Effector memory CD8-positive, alpha-beta T cell (primary cell): ENCODE measurements at places on chromosomes 6 and 20.

GRCh38 chr6:120378582-120379220, 955.6 kb downstream of the TBC1D32 start:
- DNase-seq, result no peak

DNA sequence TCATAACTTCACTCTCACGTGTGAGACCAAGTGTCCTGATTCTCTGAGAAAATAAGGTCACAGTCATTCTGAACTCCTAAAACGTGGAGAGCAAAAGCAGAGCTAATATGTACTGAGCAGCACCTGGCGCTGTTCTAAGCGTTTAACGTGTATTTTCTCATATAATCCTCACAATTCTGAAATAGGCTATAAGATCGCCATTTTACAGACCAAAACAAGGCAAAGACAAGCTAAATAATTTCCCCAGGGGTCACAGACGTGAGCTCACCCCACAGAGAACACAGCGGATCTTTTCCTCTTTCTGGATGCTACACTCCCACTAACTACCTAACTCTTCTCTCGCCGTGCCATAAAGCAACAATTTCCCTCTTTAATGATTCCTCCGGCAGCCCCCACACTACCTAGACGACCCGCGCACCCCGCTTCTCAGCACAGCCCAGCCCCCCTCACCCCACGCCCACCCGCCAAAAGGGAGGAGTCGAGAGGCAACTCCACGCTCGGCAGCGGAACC, 636 bp downstream of the SUPT3H start:
- no peak for DNase-seq

DNA sequence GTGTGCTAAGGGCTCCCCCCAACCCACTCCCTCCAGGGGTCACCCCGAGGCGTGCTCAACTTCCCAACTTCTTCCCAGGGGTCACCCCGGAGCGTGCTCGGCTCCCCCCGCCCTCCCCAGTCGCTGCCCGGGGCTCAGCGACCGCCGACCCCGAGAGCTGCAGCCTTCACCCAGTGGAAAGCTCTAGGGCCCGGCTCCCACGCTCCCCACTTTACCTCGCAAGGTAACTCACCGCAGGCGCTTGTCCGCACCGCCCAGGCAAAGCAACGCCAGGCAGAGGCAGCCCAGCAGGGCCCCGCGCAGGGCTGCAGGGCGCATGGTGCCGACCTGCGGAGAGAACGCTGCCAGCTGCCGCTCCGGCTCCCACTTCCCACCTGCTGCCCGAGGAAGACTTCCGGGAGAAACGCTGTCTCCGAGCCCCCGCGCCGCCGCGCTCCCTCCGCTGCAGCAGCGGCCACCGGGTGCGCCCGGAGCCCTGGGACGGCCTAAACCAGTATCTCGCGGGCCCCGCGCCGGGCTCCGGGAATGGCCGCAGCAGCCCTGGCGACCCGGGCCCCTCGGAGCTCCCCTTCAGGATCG, 396 bp downstream of the RNASET2 start:
- no peak for DNase-seq

DNA sequence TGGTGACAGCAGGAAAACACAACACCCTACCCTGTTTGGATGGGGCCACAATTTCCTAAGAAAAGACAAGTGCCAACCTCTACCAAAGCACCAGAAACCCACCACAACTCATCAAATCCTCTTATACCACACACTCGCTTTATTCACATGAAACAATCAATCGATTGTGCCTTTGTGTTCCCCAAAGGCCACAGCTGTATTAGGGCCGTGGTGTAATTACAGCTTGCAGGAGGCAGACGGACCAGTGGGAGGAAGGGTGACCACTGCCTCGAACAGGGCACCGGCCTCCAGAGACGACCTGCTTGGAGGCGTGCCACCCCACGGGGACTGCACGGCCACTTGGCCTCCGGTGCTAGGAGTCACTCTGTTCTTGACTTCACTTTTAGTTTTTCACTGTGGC, 264.1 kb downstream of the FOXC1 start:
- DNase-seq, result no peak

DNA sequence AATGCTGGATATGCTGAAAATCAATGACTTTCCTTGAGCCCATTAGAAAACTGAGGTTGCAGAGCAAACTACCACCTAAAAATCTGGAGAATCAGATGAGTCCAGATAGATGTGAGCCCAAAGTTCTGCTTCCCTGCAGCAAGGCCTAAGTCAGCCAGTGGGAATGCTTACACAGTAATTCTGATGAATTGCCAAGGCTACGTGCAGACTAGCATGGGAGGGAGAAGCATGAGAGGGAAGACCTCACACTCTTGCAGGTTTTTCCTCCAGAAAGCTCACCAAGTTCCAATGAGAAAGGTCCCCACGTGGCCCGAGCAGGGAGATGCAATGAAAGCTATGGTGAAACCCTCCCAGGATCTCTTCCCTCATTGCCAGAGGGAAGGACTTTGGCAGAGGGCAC, 104.8 kb upstream of the SIRPA start:
- DNase-seq, result no peak

GRCh38 chr6:92354270-92354829, 1065.0 kb downstream of the EPHA7 start:
- DNase-seq, result no peak

DNA sequence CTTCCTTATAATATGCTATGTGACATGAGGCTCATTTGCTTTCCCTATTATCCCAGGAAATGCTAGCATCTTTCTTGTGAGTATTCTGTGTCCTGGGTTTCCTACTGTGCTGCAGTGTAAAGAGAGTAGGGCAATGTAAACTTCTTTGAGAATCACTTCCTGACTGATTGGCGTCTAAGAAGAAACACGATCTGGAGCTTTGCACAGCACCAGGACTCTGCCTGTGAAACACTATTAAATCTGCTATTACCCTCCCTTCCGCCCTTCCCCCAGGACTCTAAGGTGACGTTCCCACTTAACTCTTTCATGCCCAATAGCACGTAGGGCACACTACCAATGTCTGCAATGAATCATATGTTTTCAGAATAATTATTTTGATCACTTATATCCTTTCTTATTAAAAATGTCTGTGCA, 607.3 kb upstream of the CITED2 start:
- no peak for DNase-seq

- no peak for DNase-seq
Observed at GRCh38 chr20:1013566-1014340, 11.6 kb upstream of the RSPO4 start.

- no peak for DNase-seq
Observed at GRCh38 chr6:89536231-89536630, 102.3 kb downstream of the LYRM2 start.

DNA sequence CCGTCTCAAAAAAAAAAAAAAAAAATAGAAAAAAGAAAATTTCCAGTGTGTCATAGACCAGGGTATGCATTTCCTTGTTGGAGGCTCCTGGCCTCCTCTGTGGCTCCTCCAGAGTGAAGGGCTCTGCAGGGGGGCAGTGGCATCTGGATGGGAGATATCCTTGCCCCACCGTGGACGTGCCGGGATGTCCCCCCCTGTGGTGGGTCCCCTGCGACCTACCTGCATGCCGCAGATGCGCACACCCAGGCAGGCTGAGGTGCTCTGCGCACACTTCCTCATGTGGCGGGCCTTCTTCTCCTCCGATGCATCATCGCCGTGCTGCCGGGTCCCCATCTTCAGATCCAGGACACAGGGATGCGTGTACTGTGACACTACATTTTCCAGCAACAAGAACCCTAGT, 13.7 kb upstream of the UQCC2 start:
- no peak for DNase-seq

- DNase-seq, result no peak
Observed at GRCh38 chr20:54093423-54094267, 23.3 kb upstream of the BCAS1 start.

DNA sequence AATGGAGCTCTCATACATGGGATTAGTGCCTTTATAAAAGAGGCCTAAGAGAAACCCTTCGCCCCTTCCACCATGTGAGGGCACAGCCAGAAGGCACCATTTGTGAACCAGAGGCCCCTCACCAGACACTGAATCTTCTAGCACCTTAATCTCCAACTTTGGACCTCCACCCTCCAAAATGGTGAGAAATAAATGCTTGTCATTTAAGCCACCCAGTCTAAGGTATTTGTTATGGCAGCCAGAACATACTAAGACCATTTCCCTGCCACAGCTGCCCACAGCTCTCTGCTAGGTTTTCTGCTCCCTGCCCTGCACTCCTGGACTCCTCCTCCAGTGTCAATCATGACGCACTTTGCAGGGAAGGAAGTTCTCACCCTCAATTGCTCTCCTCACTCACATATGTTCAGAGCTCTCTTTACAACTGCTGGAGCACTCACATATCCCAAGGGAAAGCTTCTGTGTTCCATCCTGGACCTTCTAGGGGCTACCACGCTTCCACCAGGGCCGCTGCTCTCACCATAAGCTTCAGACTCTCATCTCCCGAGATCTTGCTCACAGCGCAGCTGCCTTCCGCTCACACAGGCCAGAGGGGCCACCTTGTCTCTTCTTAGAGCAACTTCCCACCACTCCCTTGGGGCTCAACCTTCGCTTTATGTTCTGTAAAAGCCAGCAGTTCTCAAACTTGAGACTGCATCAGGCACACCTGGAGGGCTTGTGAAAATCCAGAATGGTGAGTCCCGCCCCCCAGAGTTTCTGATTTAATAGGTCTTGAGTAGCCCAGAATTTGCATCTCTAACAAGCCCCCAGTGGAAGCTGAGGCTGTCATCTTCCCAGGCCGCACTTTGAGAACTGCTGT, 1.6 kb upstream of the LY86 start:
- no peak for DNase-seq

- no peak for DNase-seq
Observed at GRCh38 chr20:62363920-62364851, 2.9 kb downstream of the LAMA5 start.

DNA sequence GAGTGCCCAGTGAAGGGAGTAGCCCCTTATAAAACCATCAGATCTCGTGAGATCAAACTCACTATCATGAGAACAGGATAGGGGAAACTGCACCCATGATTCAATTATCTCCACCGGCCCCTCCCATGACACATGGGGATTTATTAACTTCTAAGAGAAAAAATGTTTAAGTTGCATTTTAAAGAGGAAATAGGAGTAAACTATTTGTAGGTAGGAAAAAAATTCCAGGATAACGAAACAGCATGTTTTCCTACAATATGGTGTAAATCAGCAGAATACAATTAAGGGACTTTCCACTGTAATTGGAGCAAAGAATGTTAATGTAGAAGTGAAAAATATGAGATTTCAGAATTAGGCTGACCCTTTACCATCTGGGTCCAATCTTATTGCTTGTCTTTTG, 63.9 kb downstream of the FBXO5 start:
- no peak for DNase-seq
